ENCODE measurements at places on chromosomes 11 and 22.

DNA sequence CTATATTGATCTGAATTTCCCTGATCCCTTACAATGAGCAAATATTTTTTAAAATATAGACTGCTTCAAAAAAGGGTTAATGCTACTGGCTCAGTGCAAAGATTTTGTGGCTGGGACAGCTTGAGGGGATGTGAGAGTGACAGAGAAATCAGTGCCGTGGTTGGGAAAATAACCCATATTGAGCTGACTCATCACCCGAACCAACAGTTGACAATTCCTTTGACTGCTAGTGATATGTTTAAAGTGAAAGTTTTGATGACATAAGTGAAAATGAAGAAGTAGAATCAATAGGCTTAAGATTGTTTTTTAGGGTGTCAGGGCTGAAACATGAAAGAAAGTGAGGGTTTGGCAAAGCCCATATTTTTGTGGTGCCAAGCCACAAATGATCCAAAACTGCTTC, 257.1 kb upstream of the TENM4 start:
- DNase-seq: no peak

DNA sequence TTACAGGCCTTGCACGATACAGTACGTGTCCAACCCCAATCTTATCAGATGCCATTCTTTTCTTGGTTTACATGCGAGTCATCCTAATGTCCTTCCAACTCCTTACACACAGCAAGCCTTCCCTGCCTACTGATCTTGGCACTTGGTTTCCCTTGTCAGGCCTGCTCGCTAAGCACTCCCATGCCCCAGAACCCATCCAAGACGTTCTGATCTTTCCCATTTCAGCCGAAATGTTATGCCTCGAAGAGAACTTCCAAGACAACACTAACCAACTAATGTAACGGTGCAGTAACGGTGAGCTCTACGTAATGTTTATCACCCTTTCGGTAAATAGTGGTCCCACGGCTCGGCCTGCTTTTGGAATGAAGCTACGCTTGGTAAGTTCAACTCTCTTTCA, 521 bp downstream of the PES1 start:
- no peak for DNase-seq

DNA sequence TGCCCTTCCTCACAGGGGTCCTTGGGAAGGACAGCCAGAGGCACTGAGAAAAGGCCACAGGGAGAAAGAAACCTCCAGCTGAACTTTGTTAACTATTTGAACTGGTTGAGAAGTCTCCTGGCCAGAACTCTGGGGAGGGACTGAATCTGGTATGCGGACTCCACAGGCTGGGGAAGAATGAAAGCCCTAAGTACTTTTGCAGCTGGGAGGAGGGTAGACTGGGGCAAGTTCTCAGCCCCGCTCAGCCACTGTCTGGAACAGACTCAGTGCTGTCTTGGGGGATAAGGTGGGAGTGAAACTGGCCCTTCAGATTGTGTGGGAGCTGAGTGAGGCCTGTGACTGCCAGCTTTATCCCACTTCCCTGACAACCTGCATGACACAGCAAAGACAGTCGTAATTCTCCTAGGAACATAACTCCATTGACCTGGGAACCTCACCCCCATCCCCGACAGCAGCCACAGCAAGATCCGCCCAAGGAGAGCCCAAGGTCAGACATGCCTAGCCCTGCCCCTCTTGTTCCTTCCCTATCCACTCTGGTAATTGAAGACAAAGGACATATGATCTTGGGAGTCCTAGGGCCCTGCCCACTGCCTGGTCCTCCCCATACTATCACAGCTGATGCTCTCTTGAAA, 475.1 kb upstream of the CNTN5 start:
- DNase-seq: no peak

DNA sequence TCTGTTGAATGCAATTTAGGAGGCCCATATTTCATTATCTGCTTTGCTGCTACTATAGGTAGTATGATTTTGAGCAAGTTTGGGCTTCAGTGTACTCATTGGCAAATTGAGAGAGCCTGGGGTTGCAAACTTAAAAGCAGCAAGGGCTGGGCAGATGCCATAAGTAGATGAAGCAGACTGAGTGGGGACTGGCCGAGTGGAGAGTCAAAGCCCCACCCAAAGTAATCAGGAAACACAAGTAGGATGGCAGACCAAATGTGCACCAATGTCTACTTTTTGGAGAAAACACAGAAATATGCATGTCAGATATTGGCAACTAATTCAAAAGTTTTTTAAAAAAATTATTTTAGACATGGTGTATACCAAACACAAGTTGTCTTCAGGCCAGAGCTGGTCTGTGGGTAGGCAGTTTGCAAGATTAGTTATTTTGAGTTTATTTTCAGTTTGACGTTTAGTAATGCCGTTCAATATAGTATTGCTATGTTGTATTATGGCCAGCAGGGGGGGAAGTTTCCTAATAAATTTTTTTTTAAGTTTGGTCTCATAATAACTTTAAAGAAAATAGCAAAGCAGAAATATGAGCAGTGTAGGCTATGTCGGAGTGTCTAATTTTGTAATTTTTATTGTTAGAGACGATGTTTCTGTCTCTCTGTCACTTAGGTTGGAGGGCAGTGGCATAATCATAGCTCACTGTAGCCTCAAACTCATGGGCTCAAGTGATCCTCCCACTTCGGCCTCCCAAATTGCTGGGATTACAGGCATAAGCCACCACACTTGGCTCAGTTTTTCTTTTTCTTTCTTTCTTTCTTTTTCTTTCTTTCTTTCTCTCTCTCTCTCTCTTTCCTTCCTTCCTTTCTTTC, 105.1 kb downstream of the HIPK3 start:
- DNase-seq: no peak

DNA sequence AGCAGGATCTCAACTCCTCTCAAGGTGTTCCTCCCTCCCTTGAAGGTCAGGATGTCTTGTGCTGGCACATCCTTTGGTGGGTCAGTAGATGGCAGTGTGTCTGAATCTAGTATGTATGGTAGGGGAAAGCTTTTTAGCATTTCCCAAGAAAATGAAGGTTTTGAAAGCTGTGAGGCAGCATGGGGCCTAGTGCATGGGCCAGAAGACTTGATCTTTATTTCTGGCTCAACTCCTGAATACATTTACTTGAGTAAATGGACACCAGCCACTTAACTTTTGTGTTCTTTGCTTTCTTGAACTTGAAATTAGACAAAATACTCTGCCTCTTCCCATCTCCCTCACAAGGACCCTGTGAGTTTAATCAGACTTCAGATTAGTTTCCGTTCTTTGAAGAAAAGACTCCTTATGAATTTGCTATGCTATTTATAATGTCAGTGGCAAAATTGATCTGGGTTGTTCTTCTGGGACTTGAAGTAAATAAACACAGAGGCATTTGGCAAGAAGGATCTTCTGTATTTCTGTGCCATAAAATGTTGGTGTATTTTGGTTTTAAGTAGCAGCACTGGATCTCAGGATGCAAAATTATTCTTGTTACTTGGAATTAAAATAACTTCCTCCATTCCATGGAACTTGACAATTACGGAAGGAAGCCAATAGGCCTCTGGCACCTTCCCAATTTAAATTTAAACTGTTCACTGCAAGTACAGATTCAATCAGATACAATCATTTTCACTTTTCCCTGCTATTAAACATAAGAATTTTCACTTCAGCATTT, 288.8 kb downstream of the CASP12 start:
- peak; percentile 82 for DNase-seq

GRCh38 chr22:31227186-31227585, 15.1 kb downstream of the LIMK2 start:
- DNase-seq: no peak

- peak; percentile 40 for DNase-seq
Measured at GRCh38 chr11:102226702-102227490, 90.4 kb upstream of the BIRC3 start.

GRCh38 chr11:44623731-44624491, 58.4 kb downstream of the CD82 start:
- DNase-seq: peak; percentile 57

DNA sequence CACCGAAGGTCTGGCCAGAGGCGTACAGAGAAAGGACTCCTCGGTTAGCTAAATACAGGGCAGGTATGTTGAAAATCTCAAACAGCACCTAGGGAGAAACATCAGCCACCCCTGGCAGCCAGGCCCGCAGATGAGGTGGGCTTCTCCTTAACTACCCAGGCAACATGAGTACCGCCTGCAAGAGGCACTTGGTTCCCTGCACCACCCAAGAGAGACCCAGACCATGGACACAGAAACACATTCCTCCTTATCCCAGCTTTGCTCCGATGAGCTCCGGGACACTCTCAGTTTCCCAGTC, 53.0 kb downstream of the DHCR7 start:
- DNase-seq: no peak

DNA sequence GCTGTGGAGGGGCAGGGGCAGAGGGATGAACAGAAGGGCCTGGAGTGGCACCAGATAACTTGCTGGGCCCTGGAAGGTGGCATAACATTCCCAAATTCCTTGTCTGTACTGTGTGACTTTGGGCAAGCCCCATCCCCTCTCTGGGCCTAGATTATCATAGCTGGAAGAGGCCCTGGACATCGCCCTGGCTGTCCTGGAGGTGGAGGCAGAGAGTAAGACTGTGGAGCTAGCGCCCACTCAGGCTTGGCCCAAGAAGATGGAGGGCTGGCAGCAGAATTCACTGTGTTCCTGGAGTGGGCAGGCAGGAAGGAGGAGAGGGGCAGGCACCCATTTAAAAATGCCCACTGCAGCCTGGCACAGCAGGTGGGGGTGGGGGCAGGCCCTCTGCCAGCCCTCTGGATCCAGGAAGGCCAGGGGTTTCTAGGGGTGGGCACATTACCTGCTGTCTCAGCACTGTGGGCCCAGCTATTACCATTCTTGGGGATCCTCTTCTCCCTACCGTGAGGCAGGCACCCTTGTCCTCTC, 22.6 kb downstream of the ARHGEF17 start:
- DNase-seq: no peak

GRCh38 chr11:12102588-12103410, 7.6 kb upstream of the MICAL2 start:
- DNase-seq: no peak

DNA sequence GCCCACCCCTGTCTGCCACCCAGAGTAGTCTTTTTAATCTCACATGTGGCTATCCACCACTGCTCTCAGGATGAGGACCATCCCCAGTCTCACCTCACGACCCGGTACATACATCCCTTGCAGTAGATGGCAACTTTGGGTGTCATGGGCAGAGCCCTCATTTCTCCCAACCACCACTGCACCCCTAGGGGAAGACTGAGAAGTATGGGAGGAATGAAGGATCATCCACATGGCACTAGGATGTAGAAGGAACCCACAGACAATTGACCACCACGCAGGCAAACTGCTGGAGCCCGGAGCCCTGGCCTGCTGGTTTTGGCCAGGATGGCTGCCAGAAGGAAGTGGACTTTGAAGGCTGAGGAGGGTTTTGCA, 1.9 kb upstream of the SCARF2 start:
- DNase-seq: no peak
